ENCODE measurements at places on chromosomes 12 and 14. TPM values are rescaled to one million over a fixed set of nuclear protein-coding genes. Genes with fewer than 3 reads are reported as not detected.

The CRIP1 gene
- total RNA-seq = 20.5 TPM

The CCDC38 gene
- 2.0 TPM for total RNA-seq

The B4GALNT1 gene
- total RNA-seq = 1.0 TPM

The SYNDIG1L gene
- 0.52 TPM for total RNA-seq

- H3K27ac ChIP-seq = no peak overlapping the region
- no peaks in the 10 kb centered on the region for H3K27me3 ChIP-seq
- no peaks in the 10 kb centered on the region for H3K36me3 ChIP-seq
- no peak for DNase-seq
- no peak overlapping the region for H3K4me3 ChIP-seq
Measured at GRCh38 chr12:13124656-13125505, 21.4 kb upstream of the GSG1 start.

GRCh38 chr14:97028382-97028781 is 231.2 kb downstream of the VRK1 start:
- peaks cover 7% of the 10 kb centered on the region for H3K4me1 ChIP-seq
- H3K4me3 ChIP-seq = no peak overlapping the region
- no peak overlapping the region for H3K27ac ChIP-seq

DNA sequence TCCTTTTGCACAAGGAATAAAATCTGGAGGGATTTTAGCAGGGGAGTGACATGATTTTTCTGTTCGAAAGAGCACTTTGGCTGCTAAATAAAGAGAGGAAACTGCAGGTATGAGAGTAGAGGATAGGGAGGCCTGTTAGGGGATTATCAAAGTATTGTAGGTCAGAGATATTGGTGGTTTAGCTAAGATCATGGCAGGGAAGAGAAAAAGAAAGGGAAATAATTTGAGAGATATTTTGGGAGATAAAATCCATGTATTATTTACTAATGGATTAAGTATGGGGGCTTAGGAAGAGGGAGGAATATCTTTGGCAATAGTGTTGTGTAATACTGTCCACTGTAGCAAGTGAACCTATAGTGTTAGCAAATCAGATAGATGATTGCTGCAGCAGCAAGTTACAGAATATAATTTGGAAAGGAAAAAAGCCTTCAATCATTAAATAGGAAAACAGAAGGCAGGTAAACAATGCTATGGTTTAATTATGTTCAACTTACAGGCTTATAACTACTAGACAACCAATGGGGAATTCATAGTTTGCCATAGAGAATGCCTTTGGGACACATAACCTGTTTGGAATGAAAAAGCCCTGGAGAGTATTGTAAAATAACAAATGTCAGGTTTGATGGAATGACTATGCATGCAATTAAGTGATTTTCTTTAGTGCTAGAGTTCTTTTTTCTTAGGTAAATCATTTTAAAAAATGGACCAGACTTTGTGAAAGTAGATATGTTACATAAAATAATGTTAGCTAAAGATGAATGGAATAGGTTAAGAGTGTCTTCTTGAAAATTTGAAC is 50.5 kb downstream of the ADIPOR2 start:
- DNase-seq = no peak
- H3K4me3 ChIP-seq = no peak overlapping the region
- peaks cover 9% of the 10 kb centered on the region for H3K36me3 ChIP-seq
- H3K27me3 ChIP-seq = no peaks in the 10 kb centered on the region
- no peak overlapping the region for H3K27ac ChIP-seq

DNA sequence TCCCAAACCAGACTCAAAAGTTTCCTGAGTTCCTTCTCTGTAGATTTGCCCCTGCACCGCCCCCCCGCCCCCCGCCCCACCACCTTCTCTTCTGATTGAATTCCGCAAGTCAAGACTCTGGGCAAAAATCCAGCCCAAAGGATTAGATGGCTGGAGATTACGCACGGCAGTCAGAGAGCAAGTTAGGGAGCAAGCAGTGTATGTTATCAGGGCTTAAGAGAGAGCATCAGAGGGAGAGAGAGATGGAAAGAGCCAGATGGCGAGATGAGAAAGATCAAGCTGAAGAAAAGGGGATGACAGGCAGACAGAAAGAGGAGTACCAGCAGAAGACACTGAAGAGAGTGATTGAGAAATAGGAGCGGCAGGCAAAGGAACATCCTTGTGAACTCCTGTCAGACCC is 13.9 kb upstream of the ANKRD33 start:
- no peak for DNase-seq
- H3K4me3 ChIP-seq = no peak overlapping the region
- H3K4me1 ChIP-seq = peaks cover 34% of the 10 kb centered on the region
- H3K27me3 ChIP-seq = peaks cover 8% of the 10 kb centered on the region

DNA sequence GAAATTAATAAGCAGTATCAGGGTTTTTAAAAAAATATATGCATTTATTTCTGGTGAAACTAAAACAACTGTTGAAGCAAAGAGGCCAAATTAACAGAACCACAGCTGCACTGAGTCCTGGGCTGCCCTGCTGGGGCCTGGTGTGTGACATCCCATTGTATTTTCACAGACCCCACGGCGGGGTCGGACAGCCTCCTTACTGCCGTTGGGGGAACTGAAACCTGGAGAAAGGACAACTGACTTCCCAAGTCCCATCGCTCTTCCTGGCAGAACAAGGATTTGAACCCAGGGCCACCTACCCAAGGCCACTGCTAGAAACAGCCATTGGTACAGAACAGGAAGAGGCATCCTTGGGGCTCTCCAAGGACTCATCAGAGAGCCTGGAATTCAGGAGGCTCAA is 114.8 kb upstream of the SFSWAP start:
- H3K4me1 ChIP-seq = no peaks in the 10 kb centered on the region
- no peak for DNase-seq
- no peak overlapping the region for H3K4me3 ChIP-seq
- H3K36me3 ChIP-seq = no peaks in the 10 kb centered on the region

GRCh38 chr12:58787021-58787760 is 133.1 kb downstream of the LRIG3 start:
- H3K4me1 ChIP-seq = no peaks in the 10 kb centered on the region
- H3K27ac ChIP-seq = no peak overlapping the region
- no peaks in the 10 kb centered on the region for H3K27me3 ChIP-seq
- no peaks in the 10 kb centered on the region for H3K36me3 ChIP-seq
- DNase-seq = no peak

DNA sequence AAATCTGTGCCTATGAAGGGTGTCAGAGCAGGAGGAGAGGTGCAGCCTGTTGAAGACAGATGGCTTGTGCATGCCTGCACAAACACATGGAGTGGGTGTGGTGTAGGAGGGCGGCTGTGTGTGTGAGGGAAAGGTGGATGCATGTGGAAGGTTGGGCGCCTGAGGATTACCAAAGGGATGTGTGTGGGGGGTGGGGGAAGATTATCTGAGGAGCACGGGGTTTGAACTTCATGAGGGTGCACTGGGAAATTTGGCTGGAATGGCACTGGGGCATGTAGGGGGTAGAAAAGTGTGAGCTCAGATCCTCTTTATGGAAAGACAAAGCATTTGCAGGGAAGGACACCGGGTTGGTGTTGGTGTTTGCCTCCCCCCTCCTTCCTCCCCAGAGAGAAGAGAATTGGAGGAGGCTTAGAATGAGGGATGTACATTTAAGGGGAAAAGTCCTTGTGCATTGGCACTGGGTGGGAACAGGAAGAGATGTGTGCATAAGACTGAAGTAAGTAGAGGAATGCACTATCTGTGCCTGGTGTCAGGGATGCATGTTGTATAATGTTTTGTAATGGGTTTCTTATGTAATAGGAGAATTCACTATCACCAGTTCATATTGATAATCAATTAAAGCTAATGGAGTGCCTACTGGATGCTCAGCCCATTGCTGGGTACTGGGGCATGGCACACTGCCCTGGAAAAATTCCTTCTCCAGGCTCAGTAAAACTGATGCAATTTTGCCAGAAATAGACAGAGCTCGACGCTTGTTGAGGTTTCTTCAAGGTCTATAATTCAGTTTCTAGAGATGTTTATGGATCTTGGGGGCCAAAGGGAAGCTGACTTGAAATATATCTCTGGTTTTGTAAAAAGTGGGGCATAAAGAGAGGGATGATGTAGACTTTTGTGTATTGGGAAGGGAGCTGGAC is 3.0 kb downstream of the NTF3 start:
- no peak overlapping the region for H3K27ac ChIP-seq
- DNase-seq = no peak
- no peak overlapping the region for H3K4me3 ChIP-seq
- peaks cover 99% of the 10 kb centered on the region for H3K27me3 ChIP-seq

DNA sequence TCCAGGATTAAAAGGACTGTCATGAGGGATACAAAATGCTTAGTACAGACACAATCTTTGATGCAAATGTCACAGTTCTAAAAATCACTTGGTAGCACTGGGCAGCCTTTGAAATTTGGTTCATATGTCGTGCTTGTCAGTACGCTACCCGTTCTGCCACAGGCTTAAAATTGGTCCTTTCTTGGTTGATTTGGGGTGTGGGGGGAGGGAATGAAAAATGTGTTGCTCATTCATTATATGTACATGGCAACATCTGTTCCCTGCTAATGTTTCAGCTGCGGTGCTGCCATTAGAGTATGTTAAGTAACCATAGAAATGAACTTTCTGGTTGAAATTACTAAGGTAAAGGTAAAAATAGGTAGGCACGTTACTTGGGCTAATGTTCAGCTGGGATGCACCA is 155.4 kb upstream of the ARHGAP5 start:
- H3K4me1 ChIP-seq = peaks cover 1% of the 10 kb centered on the region
- no peak overlapping the region for H3K27ac ChIP-seq
- H3K36me3 ChIP-seq = no peaks in the 10 kb centered on the region
- no peaks in the 10 kb centered on the region for H3K27me3 ChIP-seq

DNA sequence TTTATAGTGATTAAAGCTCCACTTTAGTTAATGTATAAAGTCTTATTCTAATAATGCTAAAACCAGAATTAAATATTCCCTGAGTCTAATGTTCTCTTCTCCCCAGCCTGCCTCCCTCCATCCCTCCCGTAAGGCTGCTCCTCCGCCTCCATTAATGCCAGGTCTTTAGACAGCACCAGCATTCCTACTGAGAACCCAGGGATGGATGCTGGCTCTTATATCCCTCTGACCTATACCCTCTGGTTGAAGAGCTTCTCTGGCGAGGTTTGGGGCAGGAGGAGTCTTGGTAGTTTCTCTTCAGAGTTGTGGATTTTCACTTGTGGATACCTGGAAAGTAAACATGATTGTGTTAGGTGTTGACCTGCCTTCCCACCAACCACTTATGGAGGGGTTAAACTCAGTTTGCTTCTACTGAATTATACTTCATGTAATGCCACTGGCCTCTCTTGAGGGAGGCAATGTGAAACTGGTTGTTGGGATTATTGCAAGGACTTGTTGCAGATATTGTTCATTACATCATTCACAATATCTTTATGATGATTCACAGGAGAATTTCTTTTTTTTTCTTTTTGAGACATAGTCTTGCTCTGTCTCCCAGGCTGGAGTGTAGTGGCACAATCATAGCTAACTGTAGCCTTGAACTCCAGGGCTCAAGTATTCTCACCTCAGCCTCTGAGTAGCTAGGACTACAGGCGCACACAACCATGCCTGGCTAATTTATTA is 11.1 kb upstream of the SMAGP start:
- H3K27me3 ChIP-seq = no peaks in the 10 kb centered on the region
- no peak for DNase-seq
- peaks cover 62% of the 10 kb centered on the region for H3K36me3 ChIP-seq

- no peaks in the 10 kb centered on the region for H3K36me3 ChIP-seq
- H3K4me3 ChIP-seq = no peak overlapping the region
- peaks cover 2% of the 10 kb centered on the region for H3K4me1 ChIP-seq
- no peak overlapping the region for H3K27ac ChIP-seq
- DNase-seq = peak; percentile 41
- H3K27me3 ChIP-seq = no peaks in the 10 kb centered on the region
Measured at GRCh38 chr12:132236129-132236929, 92.1 kb downstream of the NOC4L start.

- H3K27me3 ChIP-seq = no peaks in the 10 kb centered on the region
- H3K4me1 ChIP-seq = no peaks in the 10 kb centered on the region
- no peak overlapping the region for H3K4me3 ChIP-seq
Measured at GRCh38 chr12:100899301-100899700, 104.7 kb downstream of the ANO4 start.

DNA sequence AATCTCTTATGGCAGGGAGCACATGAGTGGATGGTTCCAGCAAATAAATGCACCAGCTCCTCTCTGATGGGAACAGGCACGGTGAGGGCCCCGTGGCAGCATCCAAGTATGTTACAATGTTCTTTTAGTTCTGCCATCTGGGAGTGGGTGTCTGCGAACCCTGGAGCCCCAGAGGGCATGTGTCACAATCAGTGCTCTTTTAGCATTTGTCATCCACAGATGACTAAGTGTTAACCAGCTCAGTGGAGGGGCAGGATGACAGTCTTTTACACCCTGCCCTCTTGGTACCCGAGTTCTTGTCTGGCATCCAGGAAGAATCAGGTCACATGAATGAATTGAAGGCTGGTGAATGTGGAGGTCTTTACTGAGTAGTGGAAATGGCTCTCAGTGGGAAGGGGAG is 560.4 kb upstream of the FLRT2 start:
- H3K36me3 ChIP-seq = no peaks in the 10 kb centered on the region
- H3K27ac ChIP-seq = no peak overlapping the region
- H3K27me3 ChIP-seq = no peaks in the 10 kb centered on the region
- no peaks in the 10 kb centered on the region for H3K4me1 ChIP-seq
- DNase-seq = no peak
- H3K4me3 ChIP-seq = no peak overlapping the region

DNA sequence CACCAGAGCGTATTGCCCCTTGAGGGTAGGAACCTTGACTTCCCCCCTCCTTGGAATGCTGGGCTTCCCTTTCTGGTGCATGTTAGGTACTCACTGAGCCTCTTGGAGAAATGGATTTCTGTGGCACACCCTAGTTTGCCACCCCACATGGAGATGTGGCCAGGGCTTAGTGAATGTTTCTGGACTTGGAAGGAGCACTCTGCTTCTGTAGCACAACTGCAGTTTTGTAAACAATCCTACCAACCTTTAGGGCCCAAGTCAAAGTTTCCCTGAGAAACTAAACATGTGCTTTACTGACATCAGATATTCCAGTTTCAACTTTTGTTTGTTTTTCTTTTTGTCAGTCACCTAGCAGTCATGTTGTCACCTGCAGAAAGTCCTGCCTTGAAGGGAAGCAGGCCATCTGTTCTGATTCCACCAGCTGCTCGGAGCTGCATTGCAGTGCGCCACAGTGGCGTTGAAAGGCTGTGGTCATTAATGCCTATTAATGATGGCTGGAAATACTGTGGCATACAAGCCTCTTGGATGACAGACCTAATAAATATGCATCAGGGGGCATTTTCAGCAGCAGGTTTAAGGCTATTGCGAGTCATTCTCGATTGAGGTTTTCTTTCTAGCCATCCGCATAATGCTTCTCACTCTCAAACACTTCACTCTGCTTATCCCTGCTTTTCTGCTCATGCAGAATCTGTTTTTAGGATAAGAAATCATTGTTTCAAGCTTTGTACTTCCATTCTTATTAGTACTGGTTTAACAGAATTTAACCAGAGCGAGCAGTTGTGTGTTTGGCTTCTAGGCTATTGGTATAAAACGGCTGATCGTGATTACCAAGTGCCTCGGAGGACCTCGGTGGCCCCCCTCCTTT is 7.8 kb downstream of the PELI2 start:
- no peak overlapping the region for H3K27ac ChIP-seq
- H3K4me3 ChIP-seq = no peak overlapping the region
- H3K4me1 ChIP-seq = peaks cover 8% of the 10 kb centered on the region
- no peaks in the 10 kb centered on the region for H3K27me3 ChIP-seq
- no peaks in the 10 kb centered on the region for H3K36me3 ChIP-seq

GRCh38 chr12:76084863-76085519 is 506 bp upstream of the NAP1L1 start:
- peak overlapping the region; percentile 97 for H3K27ac ChIP-seq
- peak overlapping the region; percentile 88 for H3K4me3 ChIP-seq
- H3K27me3 ChIP-seq = no peaks in the 10 kb centered on the region
- peaks cover 55% of the 10 kb centered on the region for H3K4me1 ChIP-seq
- no peaks in the 10 kb centered on the region for H3K36me3 ChIP-seq

GRCh38 chr12:116325336-116325664 is 47.8 kb upstream of the MED13L start:
- peak overlapping the region; percentile 68 for H3K27ac ChIP-seq
- H3K4me3 ChIP-seq = no peak overlapping the region
- peaks cover 22% of the 10 kb centered on the region for H3K4me1 ChIP-seq
- no peaks in the 10 kb centered on the region for H3K36me3 ChIP-seq
- DNase-seq = no peak
- no peaks in the 10 kb centered on the region for H3K27me3 ChIP-seq
